ENCODE measurements at places on chromosomes 6 and 20.

- no peak for DNase-seq
Measured at GRCh38 chr6:156068881-156069280, 613.2 kb upstream of the NOX3 start.

DNA sequence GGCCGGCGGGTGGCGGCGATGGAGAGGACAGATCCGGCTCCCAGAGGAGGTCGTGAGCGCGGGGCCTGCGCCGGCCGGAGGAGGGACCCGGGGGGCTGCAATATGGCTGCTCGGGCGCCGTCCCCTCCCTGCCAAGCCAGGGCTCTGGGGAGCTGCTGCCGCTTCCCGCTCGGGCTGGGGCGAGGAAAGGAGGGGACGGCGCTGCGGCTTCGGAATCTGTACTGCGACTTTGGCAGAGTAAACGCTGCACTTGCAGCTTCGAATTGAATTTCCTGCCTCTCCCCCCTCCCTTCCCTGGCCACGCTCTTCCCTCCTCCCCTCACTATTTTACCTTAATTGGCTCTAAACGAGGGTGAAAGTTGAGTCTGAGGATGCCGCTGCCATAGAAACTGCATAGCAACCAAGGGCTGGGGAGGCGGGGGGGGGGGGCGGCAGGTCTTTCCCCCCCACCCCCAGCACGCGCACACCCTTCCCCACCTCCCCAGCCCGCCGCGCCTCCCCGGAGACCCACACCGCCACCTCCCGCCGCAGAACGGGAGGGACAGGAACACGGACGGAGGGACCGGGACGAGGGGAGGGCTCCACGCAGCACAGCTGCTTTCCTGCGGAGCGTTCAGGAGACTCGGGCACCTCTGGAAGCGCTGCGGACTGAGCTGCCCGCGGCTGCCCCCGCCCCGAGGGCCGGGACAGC is 93.9 kb downstream of the RNASET2 start:
- no peak for DNase-seq

DNA sequence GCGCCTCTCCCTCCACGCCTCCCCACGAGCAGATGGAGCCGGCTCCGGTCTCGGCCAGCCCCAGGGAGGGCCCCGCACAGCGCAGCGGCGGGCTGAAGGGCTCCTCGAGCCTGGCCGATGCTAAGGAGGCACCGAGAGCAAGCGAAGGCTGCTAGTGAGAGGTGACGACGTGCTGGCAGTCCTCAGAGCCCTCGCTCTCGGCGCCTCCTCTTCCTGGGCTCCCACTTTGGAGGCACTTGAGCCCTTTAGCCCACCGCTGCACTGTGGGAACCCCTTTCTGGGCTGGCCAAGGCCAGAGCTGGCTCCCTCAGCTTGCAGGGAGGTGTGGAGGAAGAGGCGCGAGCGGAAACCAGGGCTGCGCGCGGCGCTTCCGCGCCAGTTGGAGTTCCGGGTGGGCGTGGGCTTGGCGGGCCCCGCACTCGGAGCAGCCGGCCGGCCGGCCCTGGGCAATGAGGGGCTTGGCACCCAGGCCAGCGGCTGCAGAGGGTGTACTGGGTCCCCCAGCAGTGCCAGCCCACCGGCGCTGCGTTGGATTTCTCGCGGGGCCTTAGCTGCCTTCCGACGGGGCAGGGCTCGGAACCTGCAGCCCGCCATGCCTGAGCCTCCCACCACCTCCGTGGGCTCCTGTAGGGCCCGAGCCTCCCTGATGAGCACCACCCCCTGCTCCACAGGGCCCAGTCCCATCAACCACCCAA is 2.5 kb upstream of the TMEM14C start:
- DNase-seq = no peak

DNA sequence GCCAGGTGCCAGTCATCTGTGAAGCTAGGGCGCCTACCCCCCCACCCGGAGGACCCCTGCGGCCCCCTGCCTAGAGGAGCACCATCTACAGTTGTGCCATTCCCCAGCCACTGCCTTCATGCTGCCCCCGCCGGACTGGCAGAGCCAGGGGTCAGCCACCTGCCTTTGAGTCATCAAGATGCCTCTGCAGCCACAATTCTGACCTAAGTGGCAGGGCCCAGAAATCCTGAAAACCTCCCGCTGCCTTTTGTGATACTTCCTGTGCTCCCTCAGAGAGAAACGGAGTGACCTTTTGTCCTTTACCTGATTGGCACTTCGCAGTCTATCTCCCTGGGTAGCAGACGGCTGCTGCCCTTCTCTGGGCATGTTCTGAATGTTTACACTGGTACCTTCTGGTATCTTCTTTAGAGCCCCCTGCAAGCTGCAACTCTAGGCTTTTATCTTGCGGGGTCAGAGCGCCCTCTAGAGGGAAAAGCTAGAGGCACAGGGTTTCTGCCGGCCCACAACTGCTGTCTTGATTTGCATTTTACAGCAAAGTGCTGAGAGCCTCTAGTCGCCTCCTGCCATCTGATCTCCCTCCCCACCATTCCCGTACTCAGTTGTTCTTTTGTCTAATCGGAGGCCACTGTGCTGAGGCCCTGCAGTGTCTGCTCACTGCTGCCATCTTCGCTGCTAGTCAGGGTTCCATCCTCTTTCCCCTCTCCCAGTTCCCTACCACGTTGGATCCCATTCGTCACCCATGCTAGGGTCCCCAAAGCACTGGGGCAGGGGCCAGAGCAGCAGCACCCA is 26.9 kb downstream of the SPATA2 start:
- no peak for DNase-seq

GRCh38 chr6:146850238-146850896 is 251.6 kb downstream of the ADGB start:
- DNase-seq = peak; percentile 37

- DNase-seq = peak; percentile 47
Measured at GRCh38 chr6:121951918-121952379, 447.5 kb upstream of the HSF2 start.

DNA sequence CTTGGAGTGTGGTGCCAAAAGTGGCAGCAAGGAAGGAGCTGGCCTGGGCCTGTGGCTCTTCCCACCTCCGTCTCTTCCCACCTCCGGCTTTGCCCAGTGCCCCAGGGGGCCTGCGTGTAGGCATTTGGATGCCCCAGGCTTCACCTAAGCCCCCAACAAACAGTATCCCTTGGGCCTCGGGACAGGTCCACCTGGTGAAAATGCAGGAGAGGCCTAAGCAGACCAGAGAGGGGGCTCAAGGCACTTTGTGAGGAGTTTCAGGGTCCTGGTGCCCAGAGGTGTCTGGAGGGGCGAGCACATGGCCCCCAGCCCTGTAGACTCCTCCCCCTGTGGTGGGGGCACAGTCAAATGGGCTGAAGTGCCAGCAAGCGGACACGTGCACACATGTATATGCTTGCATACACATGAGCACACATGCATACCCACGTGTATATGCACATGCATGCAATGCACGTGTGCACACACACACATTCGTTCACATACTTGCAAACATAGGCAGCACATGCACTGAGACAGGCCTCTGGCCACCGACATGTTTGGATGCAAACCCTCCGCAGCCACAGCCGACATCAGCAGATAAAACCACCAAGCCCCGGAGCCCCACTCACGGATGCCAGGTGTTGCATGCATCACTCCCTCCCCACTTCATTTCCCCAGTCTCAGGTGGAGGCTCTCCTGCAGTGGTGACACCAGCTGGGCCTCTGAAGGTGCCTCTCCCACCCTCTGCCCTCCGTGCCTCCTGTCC is 124.5 kb downstream of the TAF4 start:
- no peak for DNase-seq

DNA sequence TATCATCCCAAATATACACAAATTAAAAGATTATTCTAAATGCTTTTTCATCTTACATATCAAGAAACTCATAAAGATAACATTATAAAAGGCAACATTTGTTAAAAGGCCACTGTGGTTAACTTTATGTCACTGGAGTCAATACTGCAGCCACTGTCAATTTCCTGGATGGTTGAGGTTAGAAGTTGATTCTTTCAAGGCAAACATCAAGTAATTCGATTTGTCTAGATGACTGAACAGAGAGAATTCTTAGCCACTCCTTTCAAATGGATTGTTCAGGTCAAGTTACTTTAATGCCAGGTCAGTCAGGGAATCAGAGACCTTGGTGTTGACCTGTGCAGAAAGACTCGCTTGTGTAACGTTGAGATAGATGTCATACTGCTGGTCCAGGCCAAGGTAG is 44.4 kb upstream of the SIM1 start:
- DNase-seq = no peak

DNA sequence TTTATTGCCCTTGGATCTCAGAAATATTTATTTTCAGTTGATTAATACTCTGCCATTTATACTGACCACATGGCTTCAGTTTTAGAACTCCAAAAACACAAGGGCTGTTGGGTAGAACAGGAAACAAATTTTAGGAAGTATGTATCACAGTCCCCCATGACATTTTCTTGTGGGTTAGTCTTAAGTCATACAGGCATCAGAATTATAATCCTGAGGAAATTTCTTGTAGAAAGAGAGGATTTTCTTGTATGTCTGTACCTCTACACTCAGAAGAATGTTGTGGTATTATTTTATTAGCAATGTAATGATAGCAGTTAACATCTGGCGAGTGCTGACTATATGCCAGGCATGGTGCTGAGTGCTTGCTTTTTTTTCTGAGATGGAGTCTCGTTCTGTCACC is 302.9 kb downstream of the CLIC5 start:
- DNase-seq = no peak

GRCh38 chr20:8292793-8293192 is 160.7 kb downstream of the PLCB1 start:
- no peak for DNase-seq

DNA sequence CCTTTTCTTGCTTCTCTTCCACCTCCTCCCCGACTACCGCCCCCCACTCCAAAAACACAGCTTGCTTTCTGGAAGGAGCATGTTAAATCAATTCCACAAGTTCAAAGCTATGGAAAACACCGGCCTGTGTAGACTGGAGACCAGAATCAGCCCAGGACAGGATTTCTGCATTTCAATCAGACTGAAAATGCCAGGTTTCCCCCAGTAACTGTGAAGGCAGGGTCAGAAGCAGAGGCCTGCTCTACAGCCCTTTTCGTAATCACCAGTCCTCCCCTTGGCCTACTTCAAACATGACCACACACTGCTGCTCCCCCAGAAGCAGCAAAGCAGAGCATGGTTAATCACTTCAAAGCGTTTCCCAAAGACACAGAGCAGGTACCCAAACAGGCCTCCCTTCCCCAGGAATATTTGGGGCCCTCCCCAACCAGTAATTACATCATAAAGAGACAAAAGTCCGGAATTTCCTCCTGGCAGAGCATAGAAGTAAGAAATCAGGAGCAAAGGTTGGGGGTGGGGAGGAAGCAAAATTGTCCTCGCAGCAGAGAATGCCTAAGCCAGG is 38.4 kb downstream of the ZMYND8 start:
- DNase-seq = no peak

DNA sequence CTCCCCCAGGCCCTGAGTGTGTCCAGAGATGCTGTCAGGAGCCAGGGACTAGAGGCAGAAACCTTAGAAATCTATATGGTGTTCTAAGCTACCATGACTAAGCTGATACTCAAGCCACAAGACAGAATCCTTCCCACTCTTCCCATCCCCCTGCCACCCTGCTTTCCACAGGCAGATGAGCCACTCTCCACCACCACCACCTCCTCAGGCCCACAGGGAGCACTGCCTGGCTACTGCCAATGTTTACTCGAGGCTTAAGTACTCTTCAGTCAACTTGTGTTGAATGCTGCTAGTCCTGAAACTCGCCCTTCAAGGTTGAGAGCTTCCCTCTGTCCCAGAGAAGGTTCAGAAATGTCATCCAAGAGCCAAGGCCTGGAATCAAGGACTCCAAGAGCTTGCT is 56.2 kb downstream of the CENPW start:
- DNase-seq = no peak

GRCh38 chr6:169087443-169088041 is 166.1 kb downstream of the THBS2 start:
- DNase-seq = no peak

DNA sequence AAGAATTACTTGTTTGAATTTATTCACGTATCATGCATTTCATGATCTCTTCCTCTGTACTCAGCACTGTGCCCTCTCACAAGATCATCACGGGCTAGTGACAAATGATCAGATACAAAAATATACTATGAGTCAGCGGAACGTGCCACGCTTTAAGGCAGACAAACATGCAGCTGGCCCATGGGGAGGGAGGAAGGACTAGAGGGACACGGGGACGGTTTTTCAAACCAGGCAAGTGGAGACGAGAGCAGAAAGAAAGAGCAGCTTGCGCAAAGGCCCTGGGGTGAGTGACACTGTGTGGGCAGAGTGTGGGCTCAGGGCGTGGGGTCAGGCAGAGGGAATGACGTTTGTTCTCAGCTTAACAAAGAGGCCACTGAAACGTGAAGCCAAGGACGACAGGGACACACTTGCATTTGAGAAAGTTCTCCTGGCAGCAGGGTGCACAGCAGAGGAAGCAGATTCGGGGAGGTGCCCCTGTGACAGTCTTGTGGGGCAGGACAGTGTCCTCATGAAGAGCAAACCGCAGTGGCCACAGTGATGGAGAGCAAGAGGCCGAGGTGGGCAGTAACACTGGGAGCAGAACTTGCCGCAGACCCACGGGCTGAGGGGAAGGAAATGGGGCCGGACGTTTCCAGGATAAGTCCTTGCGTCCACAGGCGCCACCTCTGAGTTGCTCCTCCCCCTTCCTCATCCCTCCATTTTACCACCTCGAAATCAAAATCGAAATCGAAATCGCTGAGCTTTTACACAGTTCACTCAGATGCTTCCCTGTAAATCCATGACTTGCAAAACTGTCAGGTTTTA is 6.9 kb upstream of the RPS6KA2 start:
- no peak for DNase-seq

- no peak for DNase-seq
Measured at GRCh38 chr6:20936949-20937348, 402.7 kb downstream of the CDKAL1 start.

DNA sequence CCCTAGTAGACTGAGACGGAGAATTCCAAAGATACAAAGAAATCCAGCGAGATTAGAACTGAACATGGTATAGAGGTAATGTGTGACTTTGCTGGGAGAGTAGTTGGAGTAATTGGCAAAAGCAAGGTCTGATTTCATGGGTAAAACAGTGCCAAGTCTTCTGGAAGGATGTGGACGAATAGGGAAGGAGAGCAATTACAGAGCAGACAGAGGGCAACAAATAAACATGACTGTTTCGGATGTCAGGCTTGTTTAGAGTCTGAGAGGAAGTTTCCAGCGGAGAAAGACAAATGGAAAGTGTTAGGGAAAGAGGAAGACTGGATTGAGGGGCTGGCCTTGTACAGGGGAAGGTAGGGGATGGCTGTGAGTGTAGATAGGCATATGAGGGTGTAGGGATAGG is 282.2 kb upstream of the PRND start:
- no peak for DNase-seq

GRCh38 chr6:22083119-22083518 is 213.7 kb downstream of the PRL start:
- DNase-seq = no peak

GRCh38 chr20:8764344-8764962 is 304.4 kb upstream of the PLCB4 start:
- DNase-seq = no peak

Data from GM04503 (cell line).